ENCODE measurements at places on chromosomes 12 and 14.
A peak's percentile ranks its signal among the peaks of the same experiment; 100 is the strongest.

DNA sequence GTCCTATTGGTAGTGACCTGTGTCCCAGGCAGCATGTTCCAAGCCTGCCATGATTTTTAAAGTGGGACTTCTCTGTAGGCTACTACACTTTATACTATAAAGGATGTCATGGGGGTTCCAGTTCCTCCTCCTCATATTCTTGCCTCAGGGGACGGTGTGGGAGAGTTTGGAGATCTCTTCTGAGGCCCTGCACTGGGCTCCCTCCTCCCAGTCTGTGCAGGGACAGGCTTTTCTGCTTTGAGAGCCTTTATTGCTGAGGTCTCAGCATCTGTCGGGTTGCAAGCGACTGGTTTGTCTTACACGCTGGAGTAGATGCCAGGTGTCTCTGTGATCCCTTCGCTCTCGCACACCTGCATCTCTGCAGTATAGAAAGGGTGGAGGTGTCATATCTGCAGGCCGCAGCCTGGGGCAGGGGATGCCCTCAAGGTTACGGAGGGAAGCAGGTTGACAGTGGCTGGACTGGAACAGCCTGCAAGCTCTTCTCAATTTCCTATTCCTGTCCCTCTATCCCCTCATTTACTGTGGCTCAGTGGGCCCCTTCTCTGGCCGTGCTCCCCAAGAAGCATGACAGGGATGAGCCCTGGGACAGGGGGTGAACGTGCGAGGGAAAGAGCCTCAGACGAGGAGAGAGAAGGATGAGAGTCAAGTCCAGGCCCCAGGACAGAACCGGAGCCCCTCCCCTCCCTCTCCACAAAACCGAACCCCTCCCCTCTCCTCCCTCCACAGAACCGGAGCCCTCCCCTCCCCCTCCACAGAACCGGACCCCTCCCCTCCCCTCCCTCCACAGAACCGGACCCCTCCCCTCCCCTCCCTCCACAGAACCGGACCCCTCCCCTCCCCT is 51.3 kb downstream of the SLC6A12 start:
- no peak for DNase-seq

- no peak for DNase-seq
Observed at GRCh38 chr12:68483592-68484383, 126.9 kb upstream of the RAP1B start.

- DNase-seq = no peak
Observed at GRCh38 chr12:98374007-98374406, 141.4 kb upstream of the TMPO start.

DNA sequence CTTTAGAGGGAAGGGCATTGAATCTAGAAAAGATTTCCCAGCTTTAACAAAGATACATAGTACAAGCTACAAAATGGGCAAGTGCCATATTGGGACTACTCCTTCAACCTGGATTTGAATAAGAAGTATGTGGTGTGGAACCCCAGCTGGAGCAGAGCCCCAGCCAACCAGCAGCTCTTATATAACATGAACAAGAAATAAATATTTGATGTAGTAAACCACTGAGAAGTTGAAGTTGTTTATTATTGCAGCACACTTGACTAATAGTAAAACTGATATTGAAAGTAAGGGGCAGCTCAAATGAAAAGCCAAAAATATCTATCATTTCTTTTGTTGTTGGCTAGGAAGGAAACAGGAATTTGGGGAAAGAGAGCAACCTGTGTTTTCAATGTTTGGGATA is 701.8 kb downstream of the TMTC2 start:
- no peak for DNase-seq

GRCh38 chr12:124375789-124376175 is 80.9 kb downstream of the RFLNA start:
- no peak for DNase-seq

DNA sequence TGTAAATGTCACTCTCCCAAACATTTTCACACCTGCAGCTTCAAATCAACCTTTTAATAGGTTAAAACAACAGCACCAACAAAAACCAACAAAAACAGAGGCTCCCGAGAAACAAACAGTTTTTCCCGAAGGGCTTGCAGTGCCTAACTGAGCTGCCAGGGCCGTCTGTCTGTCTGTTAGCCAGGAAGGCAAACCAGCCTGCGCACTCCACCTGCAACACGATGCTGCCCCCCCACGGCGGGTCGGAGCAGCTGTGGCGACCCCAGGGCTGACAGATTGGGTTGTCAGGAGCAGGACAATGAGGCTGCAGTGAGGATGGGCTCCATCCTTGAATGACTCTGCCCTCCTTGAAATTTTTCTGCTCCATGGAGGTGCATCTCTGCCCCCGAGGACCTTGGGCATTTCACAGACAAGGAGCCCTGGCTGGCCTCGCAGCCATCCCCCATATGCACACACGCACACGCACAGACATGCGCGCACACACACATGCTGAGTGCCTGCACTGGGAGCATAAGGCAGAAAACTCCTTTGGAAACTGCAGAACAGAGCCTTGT is 2.6 kb downstream of the RTL1 start:
- DNase-seq = no peak

GRCh38 chr12:88181881-88182280 is 39.8 kb downstream of the TMTC3 start:
- DNase-seq = peak; percentile 91

DNA sequence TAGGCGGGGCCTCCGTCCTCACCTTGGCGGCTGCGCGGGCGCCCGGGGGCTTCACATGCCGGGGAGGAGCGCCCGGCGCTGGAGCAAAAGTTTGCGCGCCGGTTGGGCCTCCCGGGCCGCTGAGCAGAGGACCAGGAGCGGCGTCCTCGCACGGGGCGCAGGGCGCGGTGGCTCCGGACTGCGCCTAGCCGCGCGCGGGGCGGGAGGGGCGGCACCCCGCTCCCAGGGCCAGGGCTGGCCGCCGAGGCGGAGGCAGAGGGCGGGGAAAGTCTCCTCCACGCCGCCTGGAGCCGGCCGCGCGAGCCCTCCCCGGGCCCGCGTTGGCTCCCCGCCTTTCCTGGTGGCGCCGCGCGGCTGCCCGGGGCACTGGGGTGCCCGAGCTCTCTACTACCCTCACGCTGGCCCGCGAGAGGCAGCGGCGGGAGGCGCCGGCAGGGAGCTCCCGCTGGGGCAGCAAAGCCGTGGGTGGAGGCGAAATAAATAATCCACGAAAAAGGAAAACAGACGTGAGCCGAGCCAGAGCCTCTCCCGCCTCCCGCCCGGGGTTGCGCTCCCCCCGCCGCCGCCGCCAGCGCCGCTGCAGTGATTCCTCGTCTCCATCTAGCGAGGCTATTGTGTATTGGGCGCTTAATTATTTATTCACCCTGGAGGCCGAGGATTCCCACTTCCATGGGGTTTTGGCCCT is 400 bp upstream of the PRIMA1 start:
- DNase-seq = no peak

- no peak for DNase-seq
Observed at GRCh38 chr12:40222247-40222646, 2.5 kb upstream of the LRRK2 start.

DNA sequence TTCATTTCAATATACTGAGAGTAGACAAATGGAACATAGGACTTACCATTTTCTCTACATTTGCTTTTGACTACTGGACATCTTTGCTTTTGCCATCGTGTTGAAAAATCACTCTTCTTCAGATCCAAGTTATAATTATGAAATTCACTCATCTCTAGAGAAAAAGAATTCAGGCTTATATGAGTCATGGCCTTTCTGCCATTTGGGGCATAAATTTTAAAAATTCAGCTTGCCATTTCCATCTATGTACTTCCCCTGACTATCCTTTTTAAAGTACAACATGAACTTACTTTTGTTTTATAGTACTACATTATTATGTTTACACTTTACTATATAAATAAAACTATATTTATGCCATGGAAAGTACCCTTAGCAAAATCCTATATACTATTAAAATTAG is 3.0 kb downstream of the KLRK1 start:
- DNase-seq = no peak

- DNase-seq = no peak
Observed at GRCh38 chr12:121138284-121138683, 5.6 kb downstream of the P2RX7 start.

DNA sequence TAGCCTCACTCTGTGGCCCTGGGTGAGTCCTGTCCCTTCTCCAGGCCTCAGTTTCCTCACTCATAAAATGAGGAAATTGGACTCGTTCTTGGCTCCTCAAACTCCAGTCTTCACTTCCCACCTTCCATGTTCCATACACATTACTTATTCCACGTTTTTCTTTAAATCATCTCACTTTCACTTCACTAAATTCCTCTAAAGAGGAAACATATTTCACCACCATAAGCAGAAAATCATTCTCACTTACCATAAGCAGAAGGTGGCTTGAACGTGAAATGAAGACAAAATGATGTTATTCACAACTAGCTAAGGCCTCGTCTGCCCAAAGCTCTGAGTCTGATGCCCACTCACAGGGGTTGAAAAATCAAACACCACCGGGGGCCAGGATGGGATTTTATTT is 278.3 kb downstream of the ADGRD1 start:
- DNase-seq = no peak

GRCh38 chr12:30796313-30796780 is 41.6 kb upstream of the CAPRIN2 start:
- DNase-seq = peak; percentile 61

- no peak for DNase-seq
Observed at GRCh38 chr14:61518403-61518802, 176.9 kb upstream of the HIF1A start.

GRCh38 chr12:13680916-13681315 is 300.5 kb downstream of the GRIN2B start:
- DNase-seq = no peak

DNA sequence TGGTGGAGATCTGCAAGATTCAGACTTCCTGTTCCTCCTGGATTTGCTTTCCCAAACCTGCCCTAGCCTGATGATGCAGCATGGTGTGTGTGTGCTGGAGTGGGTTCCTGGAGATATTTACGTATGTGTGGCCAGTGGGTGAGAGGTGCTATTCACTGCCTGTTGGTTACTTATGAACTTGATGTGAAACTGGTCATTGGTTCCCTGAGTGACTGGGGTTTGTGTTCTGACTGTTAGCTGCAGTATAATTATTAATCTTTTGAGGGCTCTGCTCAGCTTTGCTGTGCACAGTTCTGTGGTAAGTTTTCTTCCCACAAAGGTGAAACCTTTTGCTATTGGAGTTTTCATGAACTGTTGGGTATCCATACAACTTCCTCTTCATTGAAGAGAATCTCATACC is 541.8 kb upstream of the FBXO33 start:
- DNase-seq = no peak

DNA sequence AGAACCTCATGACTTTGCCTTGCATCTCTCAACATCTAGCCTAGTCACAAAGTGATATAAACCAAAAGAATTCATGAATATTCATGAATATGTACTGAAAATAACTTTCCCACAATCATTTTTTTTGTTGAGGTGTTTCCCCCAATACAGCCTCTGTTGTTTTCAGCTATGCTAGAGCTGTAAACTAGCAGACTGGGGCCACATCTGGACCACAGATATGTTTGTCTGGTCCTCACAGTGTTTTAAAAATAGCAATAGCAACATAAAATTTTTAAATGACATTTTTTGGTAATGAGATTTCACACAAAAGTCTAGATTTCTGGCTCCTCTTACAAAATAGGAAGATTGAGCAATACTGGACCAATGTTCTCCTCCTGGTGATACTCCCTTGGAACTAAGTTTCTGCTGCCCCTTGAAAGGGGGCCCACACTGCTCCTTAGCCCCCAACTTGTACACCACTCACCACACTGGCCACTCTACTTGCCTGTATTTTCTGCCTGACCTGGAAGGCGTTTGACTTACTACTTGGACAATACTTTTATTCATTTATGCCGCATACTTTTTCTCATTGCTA is 81.2 kb downstream of the BMP4 start:
- DNase-seq = no peak

DNA sequence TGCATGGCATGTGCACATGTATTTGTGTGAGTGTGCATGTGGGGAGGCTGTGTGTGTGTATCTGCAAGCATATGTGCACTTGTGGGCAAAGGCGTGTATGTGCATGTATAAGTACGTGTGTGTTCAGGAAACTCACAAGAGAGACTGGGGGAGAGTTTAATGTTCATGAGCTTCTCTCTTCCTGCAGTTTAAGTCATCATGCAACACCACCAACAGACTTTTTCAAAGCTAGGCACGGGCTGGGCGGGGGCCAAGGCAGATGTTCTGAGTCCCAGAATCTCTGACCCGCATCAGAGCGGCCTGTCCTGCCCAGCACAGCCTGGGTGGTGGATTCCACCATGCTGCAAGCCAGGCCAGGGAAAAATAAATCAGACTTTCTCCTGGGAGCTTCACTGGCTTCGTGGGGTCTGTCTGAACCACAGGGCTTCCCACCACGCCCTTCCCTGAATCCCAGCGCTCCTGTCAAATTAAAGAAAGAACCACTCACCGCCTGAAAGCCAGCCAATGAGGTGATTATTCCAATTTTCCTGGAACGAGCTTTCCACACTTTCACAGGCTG is 75.7 kb downstream of the PITPNM2 start:
- DNase-seq = no peak

GRCh38 chr12:131828671-131829355 is 620 bp downstream of the MMP17 start:
- DNase-seq = no peak

DNA sequence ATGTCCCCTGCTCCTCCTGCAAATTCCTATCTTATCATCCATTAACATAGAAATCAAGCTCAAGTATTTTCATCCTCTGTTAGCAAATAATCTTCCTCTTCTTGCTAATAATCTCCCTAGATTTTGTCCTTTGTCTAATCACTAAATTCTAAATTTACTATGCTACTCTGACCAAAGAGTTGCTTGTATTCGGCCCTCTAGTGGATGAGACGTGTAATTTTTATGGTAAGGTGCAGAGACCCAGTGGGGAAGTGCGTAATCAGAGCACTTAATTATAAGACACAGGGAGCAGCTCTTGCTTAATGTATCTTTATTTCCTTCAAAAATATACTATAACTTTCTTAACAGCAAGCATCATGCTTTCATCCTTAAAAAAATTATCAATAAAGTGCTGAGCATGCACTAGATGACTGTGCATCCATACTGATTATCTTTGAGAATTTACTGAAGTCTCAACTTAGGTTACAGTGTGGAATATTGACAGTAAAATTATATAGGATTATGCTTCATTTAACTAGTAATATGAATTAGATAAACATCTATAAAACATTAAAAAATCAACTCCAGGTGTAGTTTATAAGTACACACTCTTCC is 212.6 kb downstream of the SLC16A7 start:
- no peak for DNase-seq

- no peak for DNase-seq
Observed at GRCh38 chr12:48972952-48973483, 1.5 kb upstream of the WNT10B start.

DNA sequence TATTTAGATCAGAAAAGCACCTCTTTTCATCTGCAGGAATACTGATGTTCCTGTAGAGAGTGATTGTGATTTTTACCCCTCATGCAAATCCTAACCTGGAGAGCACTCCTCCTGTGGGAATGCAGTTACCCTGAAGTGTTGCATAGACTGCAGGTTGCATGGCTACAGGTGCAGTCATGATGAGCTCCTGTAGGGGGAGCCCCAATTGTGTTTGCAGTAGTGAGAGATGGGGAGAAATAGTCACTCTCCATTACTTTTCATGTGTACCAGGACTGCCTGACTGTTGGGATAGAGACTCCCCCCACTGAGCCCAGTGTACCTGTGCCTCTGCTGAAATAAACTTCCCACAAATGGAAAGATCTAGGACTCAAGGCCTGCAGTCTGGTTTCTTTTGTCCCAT is 1086.5 kb downstream of the SLC6A15 start:
- DNase-seq = no peak
